Breast epithelium (tissue), 4 donors: ENCODE measurements at places on chromosomes 13 and 19. TPM values are rescaled to one million over a fixed set of nuclear protein-coding genes. Genes with fewer than 3 reads are reported as not detected.

Gene GNA15
- total RNA-seq, result 7.8 TPM

Gene CEACAM3
- total RNA-seq, result not detected

Gene TMIGD2
- not detected for total RNA-seq

Gene IGFL2
- total RNA-seq, result not detected

Gene CD70
- not detected for total RNA-seq

Gene CDX2
- not detected for total RNA-seq

Gene SLITRK5
- total RNA-seq, result 0.66 TPM

Gene CEACAM19
- 4.9 TPM for total RNA-seq

Gene MBNL2
- 120 TPM for total RNA-seq

Gene SPACA7
- total RNA-seq, result not detected

Gene LRRC25
- total RNA-seq, result 3.9 TPM

Gene PTGIR
- 1.3 TPM for total RNA-seq

Gene CCDC122
- total RNA-seq, result 50.9 TPM

Gene GPR32
- not detected for total RNA-seq

DNA sequence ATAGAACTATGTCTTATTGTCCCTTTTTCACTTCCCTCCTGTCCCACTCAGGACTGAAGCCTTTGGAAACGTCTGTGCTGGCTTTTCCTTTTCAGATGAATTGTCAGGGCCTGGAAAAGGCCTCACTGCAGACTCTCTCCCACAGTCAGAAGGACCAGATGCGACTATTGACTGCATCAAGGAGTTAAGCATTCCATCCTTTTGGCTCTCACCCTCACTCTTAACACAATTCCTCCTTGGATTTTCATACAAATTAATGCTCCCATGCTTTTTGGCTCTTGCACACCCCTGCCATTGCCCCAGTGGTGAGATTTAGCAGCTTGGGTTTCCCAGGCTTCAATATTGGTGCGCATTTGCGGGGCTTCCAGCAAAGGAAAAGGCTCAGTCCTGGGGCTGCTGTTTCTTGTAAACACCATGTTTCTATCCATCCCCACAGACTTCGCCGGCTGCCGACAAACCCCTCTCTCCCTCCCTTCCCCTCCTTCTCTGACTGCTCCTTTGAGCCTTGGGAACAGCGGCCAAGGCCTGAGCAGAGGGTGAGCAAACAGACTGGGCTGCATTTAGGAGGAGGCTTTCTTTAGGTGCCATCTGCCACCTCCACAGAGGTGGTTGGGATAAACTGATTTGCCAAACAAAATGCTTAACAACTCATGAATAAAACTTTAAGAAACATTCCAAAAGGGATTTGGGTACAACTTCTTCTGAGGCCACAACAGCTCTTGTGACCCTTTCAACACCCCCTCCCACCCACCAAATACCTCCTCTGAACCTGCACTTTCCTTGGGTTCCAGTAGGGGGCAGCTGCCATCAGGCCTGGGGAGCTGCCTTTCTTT lies 48.6 kb upstream of the PCDH8 start:
- no peak overlapping the region for H3K4me3 ChIP-seq
- no peaks in the 10 kb centered on the region for H3K36me3 ChIP-seq
- no peaks in the 10 kb centered on the region for H3K27me3 ChIP-seq
- DNase-seq, result no peak
- H3K27ac ChIP-seq, result no peak overlapping the region

- H3K4me1 ChIP-seq, result peaks cover 9% of the 10 kb centered on the region
- peak overlapping the region; percentile 87 for H3K27ac ChIP-seq
- no peaks in the 10 kb centered on the region for H3K27me3 ChIP-seq
- DNase-seq, result no peak
- no peak overlapping the region for H3K4me3 ChIP-seq
Observed at GRCh38 chr19:19489804-19490204, 25.5 kb downstream of the TSSK6 start.

DNA sequence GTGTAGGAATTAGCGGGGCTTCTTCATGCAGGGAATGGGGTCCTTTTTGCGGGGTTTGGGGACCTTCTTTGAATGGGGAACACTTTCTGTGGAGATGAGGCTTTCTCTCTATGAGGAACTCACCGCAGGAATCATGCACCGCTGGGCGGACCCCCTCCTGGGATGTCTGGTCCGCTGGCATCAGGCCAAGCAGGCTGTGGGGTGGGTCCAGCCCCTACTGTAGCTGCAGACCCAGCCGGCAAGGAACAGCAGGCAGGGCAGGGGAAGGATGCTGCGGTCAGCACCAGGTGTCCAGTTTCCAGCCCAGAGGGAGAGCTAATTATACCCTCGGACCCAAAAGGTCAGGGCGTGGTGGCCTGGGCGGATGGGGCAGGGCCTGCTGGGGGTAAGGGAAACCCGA lies 1.8 kb downstream of the MYBPC2 start:
- no peak for DNase-seq
- H3K27me3 ChIP-seq, result no peaks in the 10 kb centered on the region
- no peak overlapping the region for H3K27ac ChIP-seq
- no peaks in the 10 kb centered on the region for H3K4me1 ChIP-seq

GRCh38 chr13:76292726-76293125 lies 593.5 kb downstream of the KCTD12 start:
- no peak overlapping the region for H3K27ac ChIP-seq
- no peaks in the 10 kb centered on the region for H3K27me3 ChIP-seq
- H3K36me3 ChIP-seq, result no peaks in the 10 kb centered on the region
- no peak overlapping the region for H3K4me3 ChIP-seq

GRCh38 chr19:57583521-57584416 lies at the start of gene ZIK1:
Gene ZIK1 (plus strand): TSS chr19:57584145. CDS start chr19:57584357, 212 bp downstream.
- H3K27me3 ChIP-seq, result no peaks in the 10 kb centered on the region
- H3K4me1 ChIP-seq, result peaks cover 3% of the 10 kb centered on the region
- H3K36me3 ChIP-seq, result no peaks in the 10 kb centered on the region
- peak; percentile 85 for DNase-seq

- H3K4me1 ChIP-seq, result no peaks in the 10 kb centered on the region
- H3K27ac ChIP-seq, result no peak overlapping the region
- H3K36me3 ChIP-seq, result no peaks in the 10 kb centered on the region
- no peak for DNase-seq
Observed at GRCh38 chr13:86864376-86864775, 806.8 kb upstream of the SLITRK5 start.

DNA sequence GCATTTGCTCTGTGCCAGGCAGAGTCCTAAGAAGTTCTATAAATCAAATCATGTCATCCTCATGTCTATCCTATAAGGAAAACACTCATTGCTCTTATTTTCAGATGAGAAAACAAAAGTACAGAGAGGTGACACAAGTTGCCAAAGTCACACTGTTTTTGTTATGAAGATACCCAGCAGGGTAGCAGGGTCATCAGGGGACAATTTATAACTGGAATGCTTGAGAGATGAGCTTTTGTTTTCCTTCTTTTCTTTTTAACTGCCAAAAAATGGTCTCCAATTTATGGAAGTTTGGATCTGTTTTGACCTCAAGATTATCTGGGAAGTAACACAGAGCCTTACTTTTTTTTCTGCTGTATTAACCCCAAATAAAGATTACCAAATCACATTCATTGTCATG lies 354.1 kb downstream of the SUCLA2 start:
- no peaks in the 10 kb centered on the region for H3K27me3 ChIP-seq
- DNase-seq, result no peak
- no peaks in the 10 kb centered on the region for H3K4me1 ChIP-seq
- no peak overlapping the region for H3K4me3 ChIP-seq
- H3K27ac ChIP-seq, result no peak overlapping the region

- no peaks in the 10 kb centered on the region for H3K4me1 ChIP-seq
- no peak overlapping the region for H3K4me3 ChIP-seq
- H3K27me3 ChIP-seq, result no peaks in the 10 kb centered on the region
- H3K27ac ChIP-seq, result no peak overlapping the region
- peak; percentile 67 for DNase-seq
- H3K36me3 ChIP-seq, result no peaks in the 10 kb centered on the region
Observed at GRCh38 chr13:98105929-98106336, 37.0 kb upstream of the FARP1 start.

- no peaks in the 10 kb centered on the region for H3K4me1 ChIP-seq
- no peak for DNase-seq
- no peak overlapping the region for H3K4me3 ChIP-seq
- peaks cover 57% of the 10 kb centered on the region for H3K27me3 ChIP-seq
- H3K36me3 ChIP-seq, result no peaks in the 10 kb centered on the region
Observed at GRCh38 chr19:5360003-5360780, 19.6 kb upstream of the PTPRS start.

- H3K27ac ChIP-seq, result no peak overlapping the region
- no peak overlapping the region for H3K4me3 ChIP-seq
- H3K4me1 ChIP-seq, result no peaks in the 10 kb centered on the region
- no peaks in the 10 kb centered on the region for H3K27me3 ChIP-seq
Observed at GRCh38 chr19:47370045-47370611, 21.0 kb downstream of the DHX34 start.

GRCh38 chr13:93079294-93079693 lies 147.3 kb upstream of the GPC6 start:
- no peaks in the 10 kb centered on the region for H3K27me3 ChIP-seq
- no peaks in the 10 kb centered on the region for H3K4me1 ChIP-seq

- no peak overlapping the region for H3K4me3 ChIP-seq
- H3K27me3 ChIP-seq, result peaks cover 4% of the 10 kb centered on the region
- DNase-seq, result peak; percentile 18
- H3K36me3 ChIP-seq, result no peaks in the 10 kb centered on the region
- H3K27ac ChIP-seq, result no peak overlapping the region
Observed at GRCh38 chr13:25213715-25214114, 41.6 kb upstream of the AMER2 start.

- H3K27ac ChIP-seq, result peak within 1 kb of the TSS; percentile 96
- peak; percentile 93 for DNase-seq
- H3K36me3 ChIP-seq, result no peaks in the 10 kb centered on the region
- H3K27me3 ChIP-seq, result no peaks in the 10 kb centered on the region
Observed at GRCh38 chr19:50025794-50026549, at the start of gene ZNF473. Gene ZNF473 (plus strand): TSS chr19:50026005. CDS start chr19:50031083, 5,078 bp downstream.

DNA sequence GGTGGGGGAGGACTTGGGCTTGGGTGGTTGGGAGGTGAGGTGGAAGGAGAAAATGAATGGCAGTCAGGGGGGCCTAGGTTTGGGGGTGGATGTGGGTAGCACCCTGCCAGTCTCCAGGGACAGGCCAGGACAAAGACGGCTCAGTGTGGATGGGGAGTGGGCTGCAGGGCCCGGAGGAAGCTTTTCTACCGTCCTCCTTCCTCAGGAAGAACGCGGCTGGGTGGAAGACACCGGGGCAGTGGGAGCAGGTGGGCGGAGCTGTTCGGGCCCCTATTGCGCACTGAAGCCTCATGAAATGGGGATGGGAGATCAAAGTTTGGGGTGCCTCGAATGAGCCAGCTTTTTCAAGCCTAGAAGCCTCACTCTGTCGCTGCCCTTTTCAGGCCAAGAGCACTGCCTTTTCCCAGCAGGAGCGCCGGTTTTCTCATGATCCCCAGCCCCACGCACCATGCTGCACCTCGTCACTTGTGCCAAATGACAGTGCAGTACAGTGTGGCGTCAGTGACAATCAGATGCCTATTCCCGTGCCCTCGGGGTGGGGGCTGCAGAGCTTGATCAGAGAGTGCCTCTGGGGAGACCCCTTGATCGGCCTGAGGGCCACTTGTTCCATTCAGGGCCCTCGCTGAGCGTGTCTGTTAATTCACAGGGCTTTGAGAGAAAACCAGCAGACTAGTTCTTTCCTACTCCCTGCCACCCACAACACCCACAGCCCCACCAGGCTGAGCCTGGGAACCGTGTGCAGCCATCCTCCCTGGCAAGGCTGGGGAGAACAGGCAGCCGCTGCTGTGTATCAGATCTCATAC lies 1.5 kb downstream of the CALM3 start:
- peaks cover 7% of the 10 kb centered on the region for H3K4me1 ChIP-seq
- DNase-seq, result no peak
- H3K27ac ChIP-seq, result peak overlapping the region; percentile 96
- no peaks in the 10 kb centered on the region for H3K27me3 ChIP-seq
- H3K36me3 ChIP-seq, result no peaks in the 10 kb centered on the region

- DNase-seq, result no peak
- H3K36me3 ChIP-seq, result no peaks in the 10 kb centered on the region
- H3K4me3 ChIP-seq, result no peak overlapping the region
Observed at GRCh38 chr13:31209172-31209840, 9.5 kb downstream of the B3GLCT start.

GRCh38 chr13:22227895-22228294 lies 557.0 kb downstream of the FGF9 start:
- no peaks in the 10 kb centered on the region for H3K27me3 ChIP-seq
- H3K4me3 ChIP-seq, result no peak overlapping the region
- no peak overlapping the region for H3K27ac ChIP-seq
- DNase-seq, result no peak

DNA sequence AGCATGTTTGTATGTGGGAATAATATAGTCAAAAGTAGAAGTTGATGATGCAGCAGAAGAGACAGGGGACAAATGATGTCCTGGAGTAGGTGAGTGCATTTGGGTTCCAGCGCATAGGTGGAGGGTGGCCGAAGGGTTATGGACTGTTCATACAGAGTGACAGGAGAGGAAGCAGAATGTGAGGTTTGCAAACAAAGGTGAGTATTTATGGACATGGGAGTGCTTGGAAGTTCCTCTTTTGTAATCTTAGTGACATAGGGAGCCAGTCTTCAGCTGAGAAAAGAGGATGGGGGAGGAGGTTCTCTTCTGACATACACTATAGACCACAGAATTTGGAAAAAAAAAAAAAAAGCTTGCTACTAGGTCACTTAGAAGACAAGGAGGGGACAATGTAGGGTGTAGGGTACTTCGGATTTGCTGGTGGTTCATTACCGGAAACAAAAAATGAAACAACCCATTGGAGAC lies 331.6 kb downstream of the DLEU7 start:
- H3K4me3 ChIP-seq, result no peak overlapping the region
- H3K27ac ChIP-seq, result peak overlapping the region; percentile 81
- H3K27me3 ChIP-seq, result no peaks in the 10 kb centered on the region
- DNase-seq, result no peak

GRCh38 chr19:48230555-48231129 lies 25.1 kb downstream of the CARD8 start:
- peaks cover 6% of the 10 kb centered on the region for H3K36me3 ChIP-seq
- no peak overlapping the region for H3K4me3 ChIP-seq
- H3K27ac ChIP-seq, result no peak overlapping the region
- H3K4me1 ChIP-seq, result no peaks in the 10 kb centered on the region
- no peak for DNase-seq
- no peaks in the 10 kb centered on the region for H3K27me3 ChIP-seq

DNA sequence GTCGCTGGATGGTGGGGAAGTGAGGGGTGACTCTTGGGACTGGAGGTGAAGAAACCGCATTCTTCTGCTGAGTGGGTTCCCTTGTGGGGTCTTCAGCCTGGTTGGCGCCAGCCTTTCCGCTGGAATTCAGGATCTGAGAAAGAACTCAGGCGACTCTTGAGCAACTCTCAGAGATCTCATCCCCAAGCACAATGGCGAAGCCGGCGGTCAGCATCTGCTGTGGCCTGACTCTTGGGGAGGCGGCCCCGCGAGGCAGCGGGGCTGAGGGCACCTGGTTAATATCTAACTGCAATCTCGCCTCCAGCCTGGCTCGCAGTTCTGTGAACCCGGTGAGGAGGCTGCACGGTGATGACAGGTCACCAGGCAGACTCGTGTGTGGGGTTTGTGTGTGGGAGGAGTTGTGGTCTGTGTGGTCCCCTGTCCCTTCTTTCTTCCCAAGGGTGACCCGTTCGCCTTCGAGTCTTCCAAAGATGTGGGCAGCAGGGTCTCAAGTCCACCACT lies 883 bp downstream of the ZNF441 start:
- peaks cover 3% of the 10 kb centered on the region for H3K4me1 ChIP-seq
- no peaks in the 10 kb centered on the region for H3K27me3 ChIP-seq
- DNase-seq, result peak; percentile 54

- DNase-seq, result no peak
- peak within 1 kb of the TSS; percentile 71 for H3K4me3 ChIP-seq
- H3K4me1 ChIP-seq, result no peaks in the 10 kb centered on the region
- H3K36me3 ChIP-seq, result no peaks in the 10 kb centered on the region
- peak within 1 kb of the TSS; percentile 87 for H3K27ac ChIP-seq
Observed at GRCh38 chr19:33193865-33194362, at the start of gene LRP3. Gene LRP3 (plus strand): TSS chr19:33194330. CDS start chr19:33194786, 456 bp downstream.

GRCh38 chr19:45882652-45883585 lies 3.0 kb downstream of the IRF2BP1 start:
- no peak overlapping the region for H3K4me3 ChIP-seq
- no peaks in the 10 kb centered on the region for H3K27me3 ChIP-seq
- H3K4me1 ChIP-seq, result peaks cover 27% of the 10 kb centered on the region
- H3K36me3 ChIP-seq, result no peaks in the 10 kb centered on the region
- peak; percentile 89 for DNase-seq
- peak overlapping the region; percentile 73 for H3K27ac ChIP-seq
